ENCODE measurements at places on chromosomes 16 and 17. TPM values are rescaled to one million over a fixed set of nuclear protein-coding genes. Genes with fewer than 3 reads are reported as not detected.

DNA sequence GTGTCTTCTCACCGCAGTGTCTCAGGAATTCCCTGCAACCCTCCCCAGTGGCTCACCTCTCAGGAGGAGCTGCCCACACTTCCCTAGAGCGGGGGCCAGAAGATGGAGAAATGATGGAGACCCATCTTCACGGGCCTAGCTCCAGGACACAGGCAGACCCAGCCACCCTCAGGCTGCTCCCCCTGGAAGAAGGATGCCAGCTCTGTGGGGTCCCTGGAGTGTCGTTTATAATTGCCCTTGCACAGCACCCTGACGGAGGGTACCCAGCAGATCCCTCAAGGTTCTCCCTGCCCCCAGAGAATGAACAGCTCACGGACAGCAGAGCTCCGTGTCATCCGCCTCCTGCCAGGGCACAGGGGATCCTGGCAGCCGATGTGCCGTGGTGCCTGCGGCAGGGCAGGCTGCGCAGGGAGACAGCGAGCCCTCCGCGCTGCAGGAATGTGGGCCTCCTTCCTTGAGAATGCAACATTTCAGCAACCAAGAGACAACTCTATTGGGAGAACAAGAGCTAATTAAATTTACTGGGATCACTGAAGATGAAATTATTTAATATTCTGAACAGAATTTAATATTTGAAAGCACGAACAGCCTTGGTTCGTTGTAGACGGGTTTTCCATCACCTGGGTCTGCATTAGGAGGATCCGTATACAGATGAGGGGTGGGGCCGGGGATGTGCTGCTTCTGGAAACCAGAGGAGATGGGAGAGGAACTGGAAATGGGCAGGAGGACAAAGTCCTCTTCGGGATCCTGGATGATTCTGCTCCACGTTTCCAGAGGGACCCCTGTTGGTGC, 21.0 kb upstream of the RBFOX3 start:
- peak; percentile 46 for DNase-seq

- no peak for DNase-seq
These were observed 8.5 kb downstream of the PRMT7 start for GRCh38 chr16:68319185-68319908.

- no peak for DNase-seq
These were observed 14.6 kb downstream of the CALB2 start for GRCh38 chr16:71373073-71373472.

DNA sequence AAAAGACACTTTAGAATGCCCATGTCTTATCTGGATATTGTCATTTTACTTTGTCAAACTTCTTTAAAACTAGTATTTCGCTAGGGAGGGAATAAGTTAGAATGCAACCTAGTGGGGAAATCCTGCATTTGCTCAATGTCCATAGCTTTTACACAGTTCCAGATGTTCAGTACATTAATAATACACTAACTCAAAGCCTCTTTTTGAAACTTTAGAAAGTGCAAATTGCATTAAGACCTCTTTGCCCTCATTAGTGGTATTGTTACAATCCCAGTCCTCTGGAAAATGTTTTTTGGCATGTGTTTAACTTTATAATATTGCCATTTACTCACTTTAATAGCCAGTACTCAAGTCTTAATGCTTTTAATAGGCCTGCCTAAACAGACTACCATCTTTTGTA, 106.8 kb downstream of the BRIP1 start:
- no peak for DNase-seq

GRCh38 chr16:82033006-82033405, 2.0 kb upstream of the HSD17B2 start:
- DNase-seq: no peak

DNA sequence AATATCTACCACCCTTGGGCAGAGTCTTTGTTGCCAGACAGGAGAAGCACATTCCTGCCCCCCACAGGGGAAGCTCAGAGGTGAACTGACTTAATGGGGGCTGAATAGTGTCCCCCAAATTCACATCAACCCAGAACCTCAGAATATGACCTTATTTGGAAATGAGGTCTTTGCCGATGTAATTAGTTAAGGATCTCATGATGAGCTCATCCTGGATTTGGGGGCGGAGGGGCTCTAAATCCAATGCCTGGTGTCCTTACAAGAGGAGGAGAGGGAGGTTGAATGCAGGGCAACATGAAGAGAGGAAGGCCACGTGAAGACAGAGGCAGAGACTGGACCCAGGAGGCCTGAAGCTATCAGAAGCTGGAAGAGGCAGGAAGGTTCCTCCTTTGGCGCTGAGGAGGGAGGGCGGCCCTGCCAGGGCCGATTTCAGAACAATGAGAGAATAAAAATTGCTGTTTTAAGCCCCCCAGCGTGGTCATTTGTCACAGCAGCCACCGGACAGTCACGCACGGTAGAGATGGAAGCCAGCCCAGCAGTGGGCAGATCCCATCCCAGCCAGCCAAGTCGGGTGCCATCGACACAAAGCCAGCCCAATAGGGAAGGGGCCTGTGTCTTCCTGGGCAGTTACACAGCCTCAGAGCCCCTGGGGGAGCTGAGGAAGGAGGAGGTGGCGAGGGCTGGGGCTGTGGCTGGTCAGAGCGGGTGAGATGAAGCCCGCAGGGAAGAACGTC, 21.3 kb downstream of the C16orf74 start:
- DNase-seq: no peak

GRCh38 chr17:20273741-20274500, 193.4 kb downstream of the LGALS9B start:
- DNase-seq: no peak

GRCh38 chr16:51931653-51932052, 615.3 kb downstream of the TOX3 start:
- no peak for DNase-seq

- DNase-seq: no peak
These were observed 99.4 kb downstream of the CYLD start for GRCh38 chr16:50841081-50841886.

DNA sequence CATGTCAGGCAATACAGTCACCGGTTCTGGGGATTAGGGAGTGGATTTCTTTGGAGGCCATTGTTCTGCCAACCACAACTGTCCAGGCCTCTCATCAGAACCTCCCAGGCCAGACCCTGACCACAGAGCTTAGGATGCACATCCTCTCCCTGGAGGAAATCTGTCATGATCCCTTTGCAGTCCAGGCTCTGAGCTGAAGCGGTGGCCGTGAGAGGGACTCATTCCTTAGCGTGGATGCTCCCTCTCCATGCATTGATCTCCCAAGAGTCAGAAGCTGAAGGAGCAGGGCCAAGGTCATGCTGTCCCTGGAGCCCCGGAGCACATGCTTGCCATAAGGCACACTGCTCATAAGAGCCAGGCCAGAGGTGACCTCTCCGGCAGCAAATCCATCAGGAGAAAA, 181.4 kb downstream of the COPRS start:
- no peak for DNase-seq

DNA sequence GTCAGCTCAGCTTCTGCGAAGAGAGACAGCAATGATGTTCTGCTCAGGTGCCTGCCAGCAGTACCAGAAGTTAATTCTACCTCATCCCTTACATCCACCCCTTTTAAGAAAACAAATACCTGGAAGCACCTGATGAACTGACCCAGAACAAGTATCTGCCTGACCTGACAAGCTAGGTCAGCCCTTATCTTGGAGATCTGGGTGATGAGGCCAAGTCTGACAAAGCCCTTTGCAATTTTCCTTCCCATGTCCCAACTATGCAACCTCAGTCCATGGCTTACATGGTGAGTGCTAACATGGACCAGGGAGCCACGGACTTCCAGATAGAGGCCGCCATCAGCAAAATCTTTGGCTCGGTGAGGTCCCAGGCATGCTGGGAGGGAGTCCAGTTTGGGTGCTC, 3.6 kb downstream of the ACADVL start:
- DNase-seq: no peak

DNA sequence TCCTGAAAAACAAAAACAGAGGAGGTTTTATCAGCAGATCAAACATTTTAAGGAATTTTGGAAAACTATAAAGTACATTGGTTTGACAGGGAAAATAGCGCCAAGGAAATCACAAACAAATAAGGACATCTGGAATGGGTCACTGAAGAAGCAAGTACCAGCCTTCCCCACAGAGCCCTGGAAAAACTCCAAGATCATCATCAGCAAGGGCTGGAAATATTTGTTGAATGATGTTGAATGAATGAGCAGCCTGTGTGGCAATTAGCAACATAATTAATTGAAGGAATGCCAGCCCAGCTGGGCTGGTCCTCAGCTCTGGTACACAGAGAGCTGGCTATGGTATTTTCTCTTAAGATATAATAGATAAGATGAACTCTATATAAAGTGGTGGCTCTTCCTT, 290.4 kb downstream of the HS3ST3A1 start:
- no peak for DNase-seq

DNA sequence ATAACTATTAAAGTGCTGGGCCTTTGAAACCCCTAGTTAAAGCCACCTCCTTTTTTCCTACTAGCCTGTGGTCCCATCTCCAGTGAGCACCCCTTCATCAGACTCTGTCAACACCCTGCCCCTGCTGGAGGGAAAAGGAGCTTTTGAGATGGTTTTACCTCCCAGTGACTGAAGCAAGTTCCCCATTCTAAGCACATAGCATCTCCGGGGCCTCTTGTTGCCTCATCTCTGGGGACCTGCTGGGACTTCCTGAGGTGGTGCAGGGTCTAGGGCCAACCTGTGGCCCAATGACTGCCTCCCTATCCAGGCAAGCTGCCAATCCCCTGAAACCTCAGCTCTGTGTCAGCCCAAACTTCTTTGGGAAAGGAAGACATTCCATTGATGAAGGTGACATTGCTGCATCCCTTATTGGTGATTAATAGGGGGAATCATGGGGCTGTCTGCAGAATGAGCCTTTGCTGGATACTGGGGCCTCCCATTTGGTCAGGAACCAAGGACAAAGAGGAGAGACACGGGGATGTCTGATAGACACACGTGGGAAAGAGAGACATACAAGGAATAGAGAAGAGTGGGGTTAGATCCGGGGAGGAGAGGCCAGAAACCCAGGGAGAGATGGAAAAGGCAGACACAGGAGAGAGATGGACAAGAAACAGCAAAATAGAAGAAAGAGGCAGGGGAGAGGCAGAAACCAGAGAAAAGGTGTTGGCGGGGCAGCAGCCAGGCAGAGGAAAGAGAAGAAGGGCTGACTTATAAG, 2.4 kb downstream of the C1QL1 start:
- DNase-seq: no peak

DNA sequence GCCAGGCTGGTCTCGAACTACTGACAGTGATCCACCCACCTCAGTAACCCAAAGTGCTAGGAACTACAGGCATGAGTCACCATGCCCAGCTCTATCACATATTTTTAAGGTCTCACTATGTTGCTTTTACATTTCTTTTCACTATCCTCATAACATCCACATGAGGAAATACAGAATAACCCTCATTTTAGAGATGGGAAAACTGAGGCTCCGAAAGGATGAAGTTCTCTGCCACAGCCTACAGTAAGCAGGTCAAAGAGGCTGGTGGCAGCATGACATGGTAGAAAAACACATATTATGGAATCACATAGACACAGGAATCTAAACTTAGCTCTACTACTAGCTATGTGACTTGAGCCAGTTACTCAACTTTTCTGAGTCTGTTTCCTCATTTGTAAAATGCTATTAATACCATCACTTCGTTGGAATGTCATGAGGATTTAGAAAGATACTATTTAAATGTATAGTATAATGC, 32.2 kb downstream of the APPBP2 start:
- no peak for DNase-seq

DNA sequence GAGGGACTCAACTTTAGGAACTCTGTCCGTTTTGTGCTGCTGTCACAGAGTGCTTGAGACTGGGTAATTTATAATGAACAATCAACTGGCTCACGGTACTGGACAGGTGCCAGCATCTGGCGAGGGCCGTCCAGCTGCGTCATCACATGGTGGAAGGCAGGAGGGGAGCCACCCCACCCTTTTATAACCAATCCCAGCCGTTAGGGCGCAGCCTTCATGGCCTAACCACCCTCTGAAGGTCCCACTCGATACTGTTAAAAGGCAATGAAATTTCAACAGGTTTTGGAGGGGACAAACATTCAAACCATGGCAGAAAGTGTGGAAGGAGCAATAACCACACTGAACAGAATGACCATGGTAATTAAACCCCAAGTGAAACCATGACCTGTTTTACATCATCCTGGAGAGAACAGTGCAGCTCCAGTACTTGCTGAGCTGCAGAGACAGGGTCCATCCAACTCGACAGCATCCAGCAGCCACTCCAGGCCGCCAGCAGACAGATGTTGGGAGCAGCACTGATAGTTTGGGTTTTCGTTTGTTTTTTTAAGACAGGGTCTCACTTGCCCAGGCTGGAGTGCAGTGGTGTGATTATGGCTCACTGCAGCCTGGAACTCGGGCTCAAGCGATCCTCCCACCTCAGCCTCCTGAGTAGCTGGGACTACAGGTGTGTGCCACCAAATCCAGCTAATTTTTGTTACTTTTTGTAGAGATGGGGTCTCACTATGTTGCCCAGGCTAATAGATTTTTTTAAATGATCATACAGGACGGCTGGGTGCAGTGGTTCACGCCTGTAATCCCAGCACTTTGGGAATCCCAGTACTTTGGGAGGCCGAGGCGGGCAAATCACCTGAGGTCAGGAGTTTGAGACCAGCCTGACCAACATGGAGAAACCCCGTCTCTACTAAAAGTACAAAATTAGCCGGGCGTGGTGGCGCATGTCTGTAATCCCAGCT, 11.0 kb downstream of the CHMP6 start:
- DNase-seq: no peak

- no peak for DNase-seq
These were observed 12.8 kb downstream of the SMIM5 start for GRCh38 chr17:75645889-75646637.

DNA sequence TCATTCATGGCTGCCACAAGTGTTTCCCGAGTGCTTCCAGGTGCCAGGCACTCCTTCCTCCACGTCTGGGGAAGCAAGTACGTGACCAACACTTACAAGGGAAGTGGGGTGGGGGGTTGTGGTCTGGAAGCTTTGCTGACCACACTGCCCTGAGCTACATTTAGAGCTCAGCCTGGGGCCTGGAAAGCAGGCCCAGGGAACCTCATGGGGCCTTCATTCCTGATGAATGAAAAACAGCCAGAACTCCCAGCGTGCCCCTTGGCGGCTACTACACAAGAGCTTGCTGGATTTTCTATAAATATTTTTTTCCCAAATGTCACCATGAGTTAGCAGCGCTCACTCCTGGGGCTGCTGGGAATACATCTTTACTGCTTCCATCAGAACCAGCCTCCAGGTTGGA, 73.3 kb downstream of the ABCC12 start:
- no peak for DNase-seq

The PMFBP1 gene
- total RNA-seq: 0.08 TPM

The UBN1 gene
- 23.6 TPM for total RNA-seq

The C16orf95 gene
- 3.2 TPM for total RNA-seq

The CD68 gene
- total RNA-seq: 11.4 TPM

The KRT32 gene
- total RNA-seq: 0.27 TPM

The ACSM5 gene
- 0.40 TPM for total RNA-seq

The SLFN12L gene
- total RNA-seq: 0.92 TPM

The KRTAP4-3 gene
- total RNA-seq: not detected

The CRYBA1 gene
- not detected for total RNA-seq

The ITGB3 gene
- 5.7 TPM for total RNA-seq
